ENCODE measurements at places on chromosomes 2 and 18. TPM values are rescaled to one million over a fixed set of nuclear protein-coding genes. Genes with fewer than 3 reads are reported as not detected.

The SGPP2 gene
- polyA plus RNA-seq, result 1.6 TPM

The GRHL1 gene
- polyA plus RNA-seq, result 0.57 TPM

The NR4A2 gene
- polyA plus RNA-seq, result 4.0 TPM

The MC2R gene
- not detected for polyA plus RNA-seq

The GCKR gene
- 1.7 TPM for polyA plus RNA-seq

The PROM2 gene
- polyA plus RNA-seq, result 0.35 TPM

The GKN1 gene
- polyA plus RNA-seq, result not detected

The FHL2 gene
- 669 TPM for polyA plus RNA-seq

The C2orf92 gene
- polyA plus RNA-seq, result 0.89 TPM

The EFEMP1 gene
- 11.3 TPM for polyA plus RNA-seq

The SULT1C3 gene
- not detected for polyA plus RNA-seq

The CROCC2 gene
- not detected for polyA plus RNA-seq

The CFAP53 gene
- 0.10 TPM for polyA plus RNA-seq

The TIGD1 gene
- polyA plus RNA-seq, result 2.1 TPM

The GCG gene
- not detected for polyA plus RNA-seq

The CYP27A1 gene
- 5.4 TPM for polyA plus RNA-seq

The SKA1 gene
- polyA plus RNA-seq, result 0.11 TPM

The BUB1 gene
- 0.11 TPM for polyA plus RNA-seq

The HIBCH gene
- 15.6 TPM for polyA plus RNA-seq

Data from heart left ventricle (tissue), 16 donors.